Non-pigmented ciliary epithelial cell (primary cell): ENCODE measurements at places on chromosomes 3 and 15.
A peak's percentile ranks its signal among the peaks of the same experiment; 100 is the strongest.

GRCh38 chr3:151660885-151661284 lies 72.8 kb upstream of the AADACL2 start:
- no peak for DNase-seq

DNA sequence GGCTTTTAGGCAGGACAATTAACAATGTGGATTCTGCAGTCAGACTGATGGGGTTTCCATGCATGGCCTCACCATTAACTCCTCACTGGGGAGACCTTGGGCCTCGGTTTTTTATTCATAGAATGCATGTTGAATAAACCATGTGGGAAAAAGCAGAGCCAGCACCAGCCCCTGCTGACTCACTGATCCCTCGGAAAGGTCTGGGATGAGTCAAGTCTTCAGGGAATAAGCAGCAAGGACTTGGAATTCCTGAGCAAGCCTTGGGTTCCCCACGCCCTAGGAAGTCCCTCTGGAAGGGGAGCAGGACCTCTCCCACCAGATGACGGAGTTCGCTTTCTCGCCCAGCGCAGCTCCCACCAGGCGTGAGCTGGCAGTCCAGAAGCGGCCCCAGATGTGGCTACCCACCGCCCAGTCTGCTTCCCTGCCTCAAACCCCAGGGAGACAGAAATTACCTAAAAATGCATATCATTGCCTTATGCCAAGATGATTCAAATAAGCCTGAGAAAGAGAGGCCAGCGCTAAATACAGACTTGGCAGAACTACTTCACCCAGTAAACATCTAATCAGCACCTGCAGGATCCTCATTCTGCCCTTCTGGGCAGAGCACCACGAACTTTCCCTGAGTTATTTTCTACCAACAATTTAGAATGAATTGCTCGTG lies 45.4 kb downstream of the BTD start:
- peak; percentile 98 for DNase-seq

DNA sequence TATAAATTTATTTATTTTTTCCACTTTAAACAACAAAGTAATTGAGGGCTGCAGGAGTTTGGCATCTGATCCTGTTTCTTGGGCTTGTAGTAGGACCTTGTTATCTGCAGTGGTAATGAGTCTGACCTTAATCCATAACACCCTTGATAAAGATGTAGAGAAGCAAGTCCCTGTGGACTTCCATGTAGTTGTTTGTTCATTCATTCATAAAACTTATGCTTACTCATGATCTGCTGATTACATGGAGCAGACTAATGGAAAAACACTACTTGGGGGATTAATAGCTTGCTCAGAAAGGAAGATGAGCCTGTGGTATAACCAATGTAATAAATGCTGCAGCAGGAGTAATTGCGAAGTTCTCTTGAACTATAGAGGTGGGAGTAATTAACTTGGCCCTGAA lies 271.5 kb upstream of the TBL1XR1 start:
- no peak for DNase-seq

- DNase-seq = no peak
Observed at GRCh38 chr3:169356284-169356955, 307.1 kb downstream of the MECOM start.

GRCh38 chr15:89633585-89633984 lies 21.7 kb downstream of the KIF7 start:
- DNase-seq = no peak

- no peak for DNase-seq
Observed at GRCh38 chr15:99052205-99052604, 44.6 kb upstream of the PGPEP1L start.

GRCh38 chr3:190591080-190591479 lies 77.2 kb downstream of the IL1RAP start:
- DNase-seq = no peak

DNA sequence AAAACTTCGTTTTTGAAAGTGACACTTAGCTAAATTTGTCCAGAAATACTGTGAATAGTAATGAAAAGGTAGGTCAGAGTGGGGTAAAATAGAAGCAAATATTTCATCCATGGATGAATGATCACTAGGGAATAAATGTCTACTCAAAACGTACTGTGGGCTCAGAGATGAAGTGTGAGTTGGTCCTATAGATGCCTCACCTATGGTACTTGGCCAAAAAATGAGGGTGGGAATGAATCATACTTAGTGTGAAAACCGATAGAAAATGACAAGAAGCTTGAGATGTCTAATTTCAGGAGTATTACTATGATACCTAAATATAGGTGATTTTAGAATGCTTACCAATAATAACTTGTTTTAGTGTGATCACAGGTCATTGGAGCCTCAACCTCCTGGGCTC lies 155.9 kb downstream of the GMNC start:
- no peak for DNase-seq

DNA sequence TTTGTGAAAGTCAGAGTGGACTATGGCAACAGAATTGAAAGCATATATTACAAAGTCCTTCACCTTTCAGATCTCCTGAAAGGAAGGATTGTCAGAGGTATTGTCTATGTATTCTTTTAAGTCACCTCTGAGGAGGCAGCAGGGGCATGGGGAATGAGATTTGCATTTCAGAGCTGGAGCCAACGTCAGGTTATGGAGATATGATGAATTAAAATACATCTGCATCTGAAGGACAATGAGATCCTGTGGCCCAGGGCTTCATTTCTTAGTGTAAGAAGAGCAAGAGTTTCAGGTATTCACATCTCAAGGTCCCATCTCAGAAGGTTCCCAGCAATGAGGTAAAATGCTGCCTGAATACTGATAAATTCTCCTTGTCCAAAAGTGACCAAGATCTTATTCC lies 695.8 kb downstream of the TUSC7 start:
- DNase-seq = no peak

- no peak for DNase-seq
Observed at GRCh38 chr15:55685286-55685685, 57.7 kb downstream of the PRTG start.

- DNase-seq = no peak
Observed at GRCh38 chr3:39892068-39892467, 82.7 kb downstream of the MYRIP start.

GRCh38 chr3:60192297-60193114 lies 1058.7 kb downstream of the FHIT start:
- no peak for DNase-seq

DNA sequence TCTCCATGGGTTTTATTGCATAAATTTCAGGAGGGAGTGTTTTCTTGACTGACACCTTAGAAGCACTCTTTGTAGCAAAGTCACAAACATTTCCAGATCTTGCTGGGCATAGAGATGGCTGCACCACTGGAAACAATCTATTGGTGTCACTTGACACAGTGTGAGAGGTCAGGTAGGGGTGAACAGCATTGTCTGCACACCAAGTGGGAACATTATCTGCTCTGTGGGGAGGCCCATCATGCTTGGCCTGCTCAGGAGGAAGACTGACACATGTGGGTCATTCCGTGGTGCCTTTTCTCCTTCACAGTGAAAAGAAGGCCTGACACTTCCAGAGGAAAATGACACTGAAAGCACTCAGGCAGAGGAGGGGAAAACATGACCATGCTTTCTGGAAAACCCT lies 149.9 kb upstream of the GALNT15 start:
- DNase-seq = no peak

DNA sequence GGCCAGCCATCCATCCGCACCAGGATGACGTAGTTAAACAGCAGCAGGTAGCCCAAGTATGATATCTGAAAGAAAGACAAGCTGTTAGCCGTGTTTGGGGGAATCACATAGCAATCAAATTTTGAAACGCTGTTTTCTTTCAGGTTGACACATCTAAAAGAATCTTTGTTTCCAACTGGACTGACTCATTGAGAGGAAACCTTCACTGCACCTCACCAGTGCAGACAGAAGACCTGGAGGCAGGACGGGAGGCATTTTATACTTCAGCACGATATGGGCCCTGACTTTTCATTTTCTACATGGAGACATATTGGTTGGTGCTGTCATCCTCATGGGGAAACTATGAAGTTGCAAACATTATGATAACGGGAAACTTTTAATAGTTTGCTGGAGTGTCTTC lies 44.2 kb upstream of the MTMR10 start:
- DNase-seq = no peak

DNA sequence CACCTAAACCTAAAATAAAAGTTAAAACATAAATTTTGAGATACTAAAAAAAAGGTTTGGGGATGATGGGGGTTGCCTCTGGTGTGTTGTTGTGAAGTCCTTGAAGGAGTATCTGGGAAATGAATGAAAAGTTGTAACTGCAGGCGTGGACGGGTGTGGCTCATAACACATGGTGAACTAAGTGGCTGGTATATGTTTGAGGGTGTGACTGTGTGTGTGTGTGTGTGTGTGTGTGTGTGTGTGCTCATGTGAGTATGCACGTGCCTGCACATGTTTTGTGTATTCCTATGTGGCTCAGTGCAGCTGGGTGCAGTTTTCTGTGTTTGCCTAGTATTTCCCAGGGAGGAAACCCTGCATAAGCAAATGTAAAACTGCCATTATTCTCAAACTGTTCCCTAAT lies 229.9 kb upstream of the TRIM42 start:
- DNase-seq = no peak

GRCh38 chr15:65034719-65035118 lies 5.3 kb upstream of the MTFMT start:
- no peak for DNase-seq

DNA sequence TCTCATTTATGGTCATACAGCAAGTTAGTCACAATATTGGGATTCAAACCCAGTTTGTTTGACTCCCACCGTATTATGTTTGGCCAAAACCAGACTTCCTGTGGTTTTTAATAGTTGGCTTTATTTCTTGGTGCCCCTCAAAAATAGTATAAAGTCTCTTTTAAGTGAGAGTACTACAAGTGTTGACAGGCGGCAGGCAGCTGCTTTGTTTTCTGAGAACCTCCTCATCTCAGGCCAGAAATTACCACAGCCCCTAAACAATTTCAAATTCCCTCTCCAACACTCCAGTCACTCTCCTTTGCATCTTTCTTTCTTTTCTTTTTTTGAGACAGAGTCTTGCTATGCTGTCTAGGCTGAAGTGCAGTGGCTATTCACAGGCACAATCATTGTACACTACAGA lies 121.5 kb downstream of the POLR2M start:
- DNase-seq = no peak

GRCh38 chr3:16511681-16512434 lies 1.6 kb downstream of the RFTN1 start:
- DNase-seq = peak; percentile 48

DNA sequence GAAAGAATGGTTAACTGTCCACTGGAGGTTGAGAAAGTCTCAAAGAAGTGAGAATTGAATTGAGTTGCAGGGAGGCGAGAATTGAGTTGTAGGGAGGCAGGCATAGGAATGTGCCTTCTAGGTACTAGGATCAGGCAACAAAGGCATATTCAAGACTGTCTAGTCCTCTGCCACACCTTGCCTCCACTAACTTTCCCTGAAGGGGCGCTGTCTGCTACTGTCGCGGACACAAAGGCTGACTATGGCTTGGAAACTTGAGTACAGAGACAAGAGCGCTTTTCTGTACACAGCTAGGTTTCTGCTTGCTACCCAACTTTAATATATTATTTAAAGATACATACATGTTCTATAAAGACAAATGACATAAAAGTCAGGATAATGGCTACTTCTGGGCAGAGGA lies 10.4 kb upstream of the FBXL22 start:
- no peak for DNase-seq

DNA sequence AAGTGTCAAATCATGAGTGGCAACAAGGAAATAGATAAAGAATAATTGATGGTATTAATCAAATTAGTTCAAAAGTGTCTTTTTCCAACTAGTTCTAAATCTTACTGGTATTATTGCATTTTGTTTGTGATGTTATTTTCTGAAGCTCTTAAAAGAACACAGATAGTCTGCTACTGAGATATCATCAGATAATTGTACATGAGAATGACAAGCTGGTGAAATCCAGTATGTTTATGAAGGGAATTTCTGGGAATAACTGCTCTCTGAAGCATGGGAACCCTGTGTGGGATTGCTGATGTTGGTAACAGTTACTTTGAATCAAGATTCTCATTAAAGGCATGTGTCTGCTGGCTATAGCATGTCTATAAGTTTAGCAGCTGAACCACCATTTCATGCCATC lies 190.3 kb upstream of the CDIN1 start:
- no peak for DNase-seq

- DNase-seq = no peak
Observed at GRCh38 chr3:71582036-71582611, 1.4 kb downstream of the FOXP1 start.

- DNase-seq = no peak
Observed at GRCh38 chr15:78291698-78292097, 7.7 kb downstream of the SKIC8 start.

- DNase-seq = no peak
Observed at GRCh38 chr3:175304404-175304803, 445.3 kb downstream of the NAALADL2 start.

DNA sequence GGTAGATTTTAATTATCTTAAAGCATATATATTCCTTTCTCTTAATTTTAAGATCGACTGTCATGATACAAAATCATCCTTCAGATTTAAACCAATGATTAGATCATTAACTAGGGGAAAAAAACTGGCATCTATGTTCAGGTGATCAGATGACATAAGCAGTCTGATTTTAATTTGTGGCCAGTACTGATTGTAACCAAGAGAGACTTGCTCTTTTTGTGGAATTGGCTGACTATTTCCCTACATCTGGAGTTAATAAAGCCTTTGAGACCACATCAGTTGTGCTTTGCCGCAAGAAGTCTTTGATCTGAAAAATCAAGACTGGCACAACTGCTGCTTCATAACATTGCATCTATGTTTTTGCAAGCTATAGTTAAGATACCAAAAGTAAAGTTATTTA lies 148.4 kb upstream of the CGNL1 start:
- DNase-seq = no peak

- DNase-seq = no peak
Observed at GRCh38 chr3:119240101-119240590, 532 bp downstream of the B4GALT4 start.

GRCh38 chr3:153835540-153835939 lies 285.6 kb upstream of the ARHGEF26 start:
- no peak for DNase-seq

GRCh38 chr15:60411774-60412425 lies 14.1 kb upstream of the ANXA2 start:
- no peak for DNase-seq

- peak; percentile 67 for DNase-seq
Observed at GRCh38 chr15:68620721-68621527, 42.1 kb downstream of the CORO2B start.

DNA sequence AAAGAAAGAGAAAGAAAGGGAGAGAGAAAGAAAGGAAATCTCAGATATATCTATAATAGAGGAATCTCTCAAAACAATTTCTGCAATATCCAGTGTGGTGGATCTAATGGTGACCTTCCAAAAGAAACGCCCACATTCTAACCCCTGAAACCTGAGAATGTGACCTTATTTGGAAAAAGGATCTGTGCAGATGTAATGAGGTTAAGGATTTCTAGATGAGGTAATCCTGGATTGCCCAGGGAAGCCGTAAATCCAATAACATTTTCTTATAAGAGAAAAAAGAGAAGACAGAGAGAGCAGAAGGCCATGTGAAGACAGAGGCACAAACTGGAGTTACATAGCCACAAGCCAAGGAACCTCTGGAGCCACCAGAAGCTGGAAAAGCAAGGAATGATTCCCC lies 307.6 kb downstream of the ZBTB20 start:
- no peak for DNase-seq
